ENCODE measurements at places on chromosomes 16 and 17.

- DNase-seq, result no peak
Observed at GRCh38 chr17:79648181-79648831, 37.5 kb upstream of the RBFOX3 start.

DNA sequence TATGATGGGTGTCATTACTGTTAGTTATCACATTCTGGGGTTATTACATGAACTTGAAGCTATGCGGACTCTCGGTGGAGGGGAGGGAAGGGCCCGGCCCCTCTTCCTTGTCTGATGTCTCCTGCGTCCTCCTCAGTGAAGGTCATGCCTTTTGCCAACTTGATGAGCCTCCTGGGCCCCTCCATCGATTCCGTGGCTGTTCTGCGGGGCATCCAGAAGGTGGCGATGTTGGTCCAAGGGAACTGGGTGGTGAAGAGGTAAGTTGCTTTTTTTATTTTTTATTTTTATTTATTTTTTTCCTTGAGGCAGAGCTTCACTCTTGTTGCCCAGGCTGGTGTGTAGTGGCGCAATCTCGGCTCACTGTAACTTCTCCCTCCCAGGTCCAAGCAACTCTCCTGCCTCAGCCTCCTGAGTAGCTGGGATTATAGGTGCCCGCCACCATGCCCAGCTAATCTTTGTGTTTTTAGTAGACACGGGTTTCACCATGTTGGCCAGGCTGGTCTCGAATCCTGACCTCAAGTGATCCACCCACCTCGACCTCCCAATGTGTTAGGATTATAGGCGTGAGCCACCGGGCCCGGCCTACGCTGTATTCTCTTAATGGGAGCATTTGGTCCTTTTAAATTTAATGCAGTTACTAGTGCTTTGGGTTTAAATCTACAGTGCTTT lies 21.6 kb downstream of the POLR3E start:
- peak; percentile 28 for DNase-seq

DNA sequence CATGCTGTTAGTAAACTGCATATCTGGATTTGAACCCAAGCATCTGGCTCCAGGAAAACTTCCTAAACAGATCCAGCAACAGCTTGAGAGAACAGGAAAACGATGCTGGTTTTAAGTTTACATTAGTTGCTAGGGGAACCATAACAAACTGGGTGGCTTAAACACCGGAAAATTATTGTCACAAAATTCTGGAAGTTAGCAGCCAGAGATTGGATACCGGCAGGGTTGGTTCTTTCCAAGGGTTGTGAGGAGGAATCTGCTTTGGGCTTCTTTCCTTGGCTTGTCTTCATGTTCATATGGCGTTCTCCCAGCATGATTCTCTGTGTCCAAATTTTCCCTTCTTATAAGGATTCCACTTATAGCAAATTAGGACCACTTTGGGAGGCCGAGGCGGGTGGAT lies 276.9 kb upstream of the TOM1L1 start:
- DNase-seq, result no peak

- DNase-seq, result no peak
Observed at GRCh38 chr17:13051915-13052314, 34.1 kb upstream of the ELAC2 start.

GRCh38 chr17:77417575-77417974 lies 276.8 kb downstream of the SEC14L1 start:
- DNase-seq, result no peak

GRCh38 chr17:58329810-58330537 lies 1.4 kb upstream of the TSPOAP1 start:
- no peak for DNase-seq

DNA sequence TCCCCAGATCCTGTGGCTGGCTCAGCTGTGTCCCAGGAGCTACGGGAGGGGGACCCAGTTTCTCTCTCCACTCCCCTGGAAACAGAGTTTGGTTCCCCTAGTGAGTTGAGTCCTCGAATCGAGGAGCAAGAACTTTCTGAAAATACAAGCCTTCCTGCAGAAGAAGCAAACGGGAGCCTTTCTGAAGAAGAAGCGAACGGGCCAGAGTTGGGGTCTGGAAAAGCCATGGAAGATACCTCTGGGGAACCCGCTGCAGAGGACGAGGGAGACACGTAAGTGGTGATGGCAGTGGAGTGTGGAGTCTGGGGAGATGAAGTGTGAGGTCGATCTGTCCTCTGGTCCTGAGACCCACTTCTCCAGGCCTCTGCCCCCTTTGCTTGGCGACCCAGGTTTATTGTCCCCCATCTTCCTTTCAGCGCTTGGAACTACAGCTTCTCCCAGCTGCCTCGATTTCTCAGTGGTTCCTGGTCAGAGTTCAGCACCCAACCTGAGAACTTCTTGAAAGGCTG lies 585 bp downstream of the WRAP53 start:
- DNase-seq, result no peak

GRCh38 chr16:49725651-49726050 lies 130.3 kb downstream of the ZNF423 start:
- DNase-seq, result no peak

DNA sequence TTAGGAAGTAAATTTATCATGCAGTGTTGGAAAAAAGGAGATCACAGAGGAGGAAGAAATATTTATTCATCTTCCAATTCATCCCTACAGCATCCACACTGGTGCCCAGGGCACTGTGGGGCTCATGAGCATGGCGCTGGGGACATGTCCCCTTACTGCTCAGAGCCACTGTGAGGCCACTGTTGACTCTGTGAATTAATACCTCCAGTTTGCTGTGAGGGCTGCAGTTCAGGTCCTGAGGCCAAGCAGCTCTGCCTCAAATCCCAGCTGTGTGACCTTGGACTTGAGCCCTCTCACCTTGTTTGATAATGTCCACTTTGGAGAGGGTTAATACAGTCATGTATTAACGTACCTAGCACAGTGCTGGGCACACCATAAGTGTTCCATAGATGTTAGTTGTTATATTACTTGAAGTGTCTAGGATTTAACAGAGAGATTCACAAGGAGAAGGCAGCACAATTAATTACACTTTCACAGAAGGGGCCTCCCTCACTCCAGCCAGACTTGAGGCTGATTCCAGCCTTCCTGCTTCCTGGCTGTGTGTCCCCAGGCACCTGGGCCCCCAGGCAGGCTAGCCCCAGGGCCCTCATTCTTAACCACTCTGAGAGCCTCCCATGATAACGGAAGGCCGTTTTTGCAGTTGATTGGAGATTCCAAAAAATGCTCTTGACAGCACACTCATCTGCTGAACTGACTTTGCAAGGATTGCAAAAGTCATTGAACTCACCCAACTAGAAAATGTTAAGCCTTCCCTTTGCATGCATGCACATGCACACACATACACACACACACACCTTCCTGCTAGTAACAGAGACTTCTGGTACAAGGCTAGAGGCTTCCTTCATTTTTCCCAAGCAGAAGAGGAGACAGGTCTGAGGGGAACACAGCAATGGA lies 29.4 kb downstream of the KATNIP start:
- no peak for DNase-seq

DNA sequence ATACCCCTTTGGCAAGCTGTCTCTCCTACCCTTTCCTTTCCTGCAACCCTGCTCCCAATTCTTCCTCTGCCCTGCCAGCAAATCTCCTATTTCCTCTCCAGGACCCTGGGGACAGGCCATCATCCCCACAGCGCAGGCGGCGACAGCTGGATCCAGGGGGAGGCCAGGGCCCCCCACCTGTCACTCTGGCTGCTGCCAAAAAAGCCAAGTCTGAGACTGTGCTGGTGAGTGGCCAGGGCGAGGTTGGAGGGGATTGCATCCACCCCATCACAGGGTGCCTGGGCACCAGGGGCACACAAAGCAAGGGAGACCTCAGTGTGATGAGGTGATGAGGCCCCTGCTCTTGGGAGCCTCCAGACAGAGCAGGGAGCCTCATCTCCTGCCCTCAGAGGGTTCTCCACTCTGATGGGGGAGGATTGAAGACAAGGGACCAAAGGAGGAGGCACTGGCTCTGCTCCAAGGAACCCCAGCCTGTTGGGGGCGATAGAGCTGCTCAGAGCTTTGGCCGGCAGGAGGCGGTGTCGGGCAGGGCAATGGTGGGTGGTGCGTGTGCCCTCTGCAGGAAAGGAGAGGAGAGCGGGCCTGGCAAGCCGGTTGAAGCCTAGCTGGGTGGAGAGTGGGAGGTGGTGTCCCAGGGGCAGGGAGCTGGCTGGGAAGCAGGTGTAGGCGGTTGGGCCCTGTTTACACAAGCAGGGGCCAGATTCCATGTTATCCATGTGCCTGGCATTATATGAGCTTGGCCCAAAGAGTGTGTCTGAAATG lies 15.6 kb upstream of the PDK2 start:
- DNase-seq, result no peak

Data from HCEC 1CT (cell line).